SW 1271 (cell line): ENCODE measurements at places on chromosomes 16 and 17.
A peak's percentile ranks its signal among the peaks of the same experiment; 100 is the strongest.

GRCh38 chr17:16443511-16444257, 28.3 kb downstream of the TRPV2 start:
- DNase-seq: no peak

GRCh38 chr16:84909476-84910085, 89.8 kb downstream of the CRISPLD2 start:
- DNase-seq: no peak

DNA sequence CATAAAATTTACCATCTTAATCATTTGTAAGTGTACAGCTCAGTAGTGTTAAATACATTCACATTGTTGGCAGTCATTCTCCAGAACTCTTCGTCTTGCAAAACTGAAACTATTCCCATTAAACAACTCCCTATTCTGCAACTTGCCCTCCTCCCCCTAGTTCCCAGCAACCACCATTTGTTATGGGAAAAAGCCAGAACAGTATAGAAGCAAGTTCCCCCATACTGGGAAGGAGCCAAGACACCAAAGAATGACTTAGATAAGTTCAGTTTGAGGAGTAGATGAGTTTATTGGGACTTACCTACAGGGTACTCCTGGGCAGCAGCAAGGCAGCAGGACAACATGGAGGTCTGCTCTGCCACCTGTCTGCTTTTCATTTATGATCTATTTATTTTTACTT, 39.3 kb upstream of the TEKT1 start:
- no peak for DNase-seq

GRCh38 chr16:58462499-58462996, 37.4 kb upstream of the NDRG4 start:
- DNase-seq: no peak

- DNase-seq: no peak
Observed at GRCh38 chr17:49990921-49991320, 4.1 kb downstream of the DLX3 start.

- no peak for DNase-seq
Observed at GRCh38 chr16:11398851-11399250, 53.6 kb downstream of the RMI2 start.

GRCh38 chr17:68603027-68603426, 1.9 kb upstream of the FAM20A start:
- no peak for DNase-seq

DNA sequence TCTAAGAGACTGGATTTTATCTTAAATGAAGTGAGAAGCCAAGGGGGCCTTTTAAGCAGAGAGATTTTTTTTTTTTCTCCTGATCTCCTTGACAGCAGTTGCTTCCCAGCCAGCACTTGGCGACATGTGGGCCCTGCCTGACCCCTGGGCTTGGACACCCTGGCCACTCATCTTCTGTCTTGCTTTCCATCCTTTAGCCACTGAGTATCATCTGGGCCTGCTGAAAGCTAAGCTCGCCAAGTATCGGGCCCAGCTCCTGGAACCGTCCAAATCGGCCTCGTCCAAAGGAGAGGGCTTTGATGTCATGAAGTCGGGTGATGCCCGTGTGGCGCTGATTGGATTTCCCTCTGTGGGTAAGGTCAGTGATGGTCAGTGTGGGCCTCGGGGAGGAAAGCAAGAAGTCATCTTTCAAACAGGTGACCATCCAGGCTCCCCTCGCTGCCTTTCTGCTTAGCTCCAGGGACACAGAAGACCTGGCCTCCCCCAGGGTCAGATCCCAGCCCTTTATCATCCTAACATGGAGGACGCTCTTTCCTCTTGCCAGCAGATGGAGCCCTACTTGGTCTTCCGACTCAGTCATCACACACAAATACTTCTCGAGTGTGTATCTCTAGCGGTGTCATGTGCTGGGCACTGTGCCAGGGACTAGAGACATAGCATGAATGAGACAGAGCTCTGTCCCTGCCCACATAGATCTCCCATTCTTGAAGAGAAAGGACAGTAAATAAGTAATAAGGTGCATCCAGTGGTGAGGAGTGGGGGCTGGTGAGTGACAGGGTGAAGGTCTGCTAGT, 6.1 kb downstream of the DRG2 start:
- peak; percentile 73 for DNase-seq

DNA sequence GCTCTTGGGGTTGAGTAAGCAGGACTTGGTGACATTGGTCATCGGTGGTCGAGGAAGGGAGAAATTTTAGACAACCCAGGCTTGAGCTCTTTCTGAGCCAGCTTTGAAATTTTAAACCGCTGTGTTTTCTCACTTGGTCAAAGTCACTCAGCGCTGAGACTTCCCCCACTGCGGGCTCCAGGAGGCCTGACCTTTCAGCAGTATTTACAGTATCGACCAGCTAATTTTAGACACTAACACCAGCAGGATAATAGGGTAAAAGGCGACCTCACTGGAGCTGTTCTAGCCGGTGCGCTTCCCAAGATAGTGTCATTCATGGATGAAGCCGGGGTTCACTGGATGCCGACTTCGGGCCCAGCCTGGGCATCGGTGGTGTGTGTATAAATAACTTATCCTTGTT, 29.7 kb upstream of the WSCD1 start:
- no peak for DNase-seq

GRCh38 chr17:4938688-4939545, 929 bp downstream of the SLC25A11 start:
- no peak for DNase-seq

DNA sequence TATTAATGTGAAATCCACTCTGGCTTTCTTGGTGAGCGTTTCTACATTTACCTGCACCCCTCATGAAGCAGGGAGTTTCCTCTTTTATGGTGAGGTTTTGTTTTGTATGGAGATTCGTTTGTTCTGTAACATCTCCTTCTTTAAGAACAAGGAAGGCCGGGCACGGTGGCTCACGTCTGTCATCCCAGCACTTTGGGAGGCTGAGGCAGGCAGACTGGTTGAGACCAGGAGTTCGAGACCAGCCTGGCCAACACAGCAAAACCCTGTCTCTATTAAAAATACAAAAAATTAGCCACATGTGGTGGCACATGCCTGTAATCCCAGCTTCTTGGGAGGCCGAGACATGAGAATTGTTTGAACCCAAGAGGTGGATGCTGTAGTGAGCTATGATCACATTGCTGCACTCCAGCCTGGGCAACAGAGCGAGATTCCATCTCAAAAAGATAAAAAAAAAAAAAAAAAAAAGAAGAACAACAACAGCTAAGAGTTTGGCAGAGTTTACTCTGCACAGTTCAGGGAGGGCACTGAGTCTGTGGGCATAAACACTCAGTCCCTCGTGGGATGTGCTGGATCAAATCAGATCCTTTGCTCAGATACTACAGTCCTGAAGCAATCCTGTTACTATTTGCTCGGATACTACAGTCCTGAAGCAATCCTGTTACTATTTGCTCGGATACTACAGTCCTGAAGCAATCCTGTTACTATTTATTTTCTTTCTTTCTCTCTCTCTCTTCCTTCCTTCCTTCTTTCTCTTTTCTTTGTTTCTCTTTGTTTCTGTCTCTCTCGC, 28.9 kb downstream of the ADCY9 start:
- DNase-seq: no peak

DNA sequence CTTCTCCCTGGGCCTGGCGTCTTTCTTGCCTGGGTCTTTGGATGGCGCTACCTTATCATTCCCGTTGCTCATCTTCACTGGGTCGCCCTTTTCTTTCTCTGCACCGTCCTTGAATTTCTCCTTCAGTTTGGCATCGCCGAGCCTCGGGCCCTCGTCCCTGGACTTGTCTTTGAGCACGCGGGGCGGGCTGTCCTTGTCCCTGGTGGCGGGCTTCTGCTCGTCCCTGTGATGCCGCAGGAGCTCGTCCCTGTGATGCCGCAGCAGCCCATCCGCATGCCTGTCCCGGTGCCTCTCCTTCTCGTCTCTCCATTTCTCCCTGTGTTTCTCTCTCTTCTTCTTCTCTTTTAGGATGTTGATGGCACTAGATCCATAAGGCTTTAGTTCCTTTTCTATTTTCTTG, 64.3 kb downstream of the ZNF778 start:
- DNase-seq: no peak

GRCh38 chr17:59839651-59840328, 53.0 kb downstream of the TUBD1 start:
- DNase-seq: no peak

DNA sequence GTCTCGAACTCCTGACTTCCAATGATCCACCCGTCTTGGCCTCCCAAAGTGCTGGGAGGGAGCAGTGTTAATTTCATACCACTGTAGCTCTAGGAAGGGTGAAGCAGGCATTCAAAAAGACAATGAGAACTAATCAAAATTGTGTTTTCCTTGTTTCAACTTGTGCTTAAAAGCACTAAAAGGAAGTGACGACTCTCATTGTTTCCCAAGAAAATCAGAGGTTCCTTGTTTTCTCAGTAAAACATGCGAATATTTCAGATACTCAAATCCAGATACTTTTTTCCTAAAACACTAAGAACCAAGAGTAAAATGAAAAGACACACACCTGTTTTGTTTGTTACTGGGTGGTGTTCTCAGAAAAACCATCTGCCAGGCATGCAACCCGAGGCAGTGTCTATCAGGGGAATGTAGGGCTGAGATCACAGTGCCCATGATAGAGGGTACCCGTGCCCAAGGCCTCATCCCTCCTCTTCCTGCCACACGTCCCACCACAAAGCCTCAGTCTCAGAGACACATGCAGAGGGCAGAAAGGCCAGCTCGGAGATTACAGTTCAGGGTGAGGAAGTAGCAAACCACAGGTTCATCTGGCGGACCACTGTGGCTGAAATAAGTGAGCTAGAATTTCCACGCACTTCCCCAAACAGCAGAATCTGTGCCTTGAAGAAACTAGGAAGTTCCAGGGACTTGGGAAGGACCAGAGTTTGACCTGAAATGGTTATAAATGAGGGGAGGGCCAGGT, 33.7 kb downstream of the GINS3 start:
- no peak for DNase-seq

DNA sequence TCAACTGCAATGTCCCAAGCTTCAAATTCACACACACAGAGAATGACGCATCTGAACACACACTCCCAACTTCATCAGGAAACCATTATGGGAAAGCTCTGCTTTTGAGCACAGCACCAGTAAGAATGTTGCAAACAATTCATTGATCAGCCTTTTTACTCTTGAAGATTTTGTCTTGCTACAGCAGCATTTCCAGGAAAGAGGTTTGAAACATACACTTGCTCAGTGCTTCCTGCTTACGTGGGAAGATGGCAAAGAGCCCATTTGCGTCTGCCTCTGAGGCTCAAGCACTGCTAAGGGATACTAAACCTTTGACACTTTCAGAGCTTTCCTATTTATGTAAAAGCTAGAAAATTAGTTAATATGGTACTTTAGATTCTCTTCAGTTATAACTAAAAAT, 77.2 kb upstream of the MON1B start:
- DNase-seq: no peak

GRCh38 chr17:1019451-1019850, 22.5 kb downstream of the TIMM22 start:
- no peak for DNase-seq

DNA sequence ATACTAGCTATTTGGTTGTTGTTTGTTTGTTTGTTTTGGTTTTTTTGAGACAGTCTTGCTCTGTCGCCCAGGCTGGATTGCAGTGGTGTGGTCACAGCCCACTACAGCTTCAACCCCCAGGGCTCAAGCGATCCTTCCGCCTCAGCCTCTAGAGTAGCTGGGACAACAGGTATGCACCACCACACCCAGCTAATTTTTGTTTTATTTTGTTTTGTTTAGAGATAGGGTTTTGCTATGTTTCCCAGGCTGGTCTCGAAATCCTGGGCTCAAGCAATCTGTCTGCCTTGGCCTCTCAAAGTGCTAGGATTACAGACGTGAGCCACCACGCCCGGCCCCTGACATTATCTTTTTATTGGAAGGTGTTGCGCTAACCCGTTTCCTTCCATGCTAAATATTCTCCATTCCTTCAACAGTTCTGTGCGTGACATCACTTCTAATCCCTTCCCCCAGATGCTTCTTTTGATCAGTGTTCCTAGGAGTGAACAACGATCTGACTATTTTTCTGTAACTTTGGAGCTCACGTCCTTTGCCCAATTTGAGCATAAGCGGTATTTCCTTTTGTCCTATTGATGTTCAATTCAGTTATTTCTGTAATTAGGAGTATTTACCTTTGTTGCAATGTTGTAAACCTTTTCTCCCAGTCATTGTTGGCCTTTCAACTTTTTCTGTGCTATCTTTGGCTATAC, 30.2 kb upstream of the EMP2 start:
- DNase-seq: no peak

- DNase-seq: no peak
Observed at GRCh38 chr17:75267153-75267410, 3.9 kb downstream of the MIF4GD start.

- peak; percentile 27 for DNase-seq
Observed at GRCh38 chr16:24670623-24671454, 58.6 kb upstream of the TNRC6A start.

DNA sequence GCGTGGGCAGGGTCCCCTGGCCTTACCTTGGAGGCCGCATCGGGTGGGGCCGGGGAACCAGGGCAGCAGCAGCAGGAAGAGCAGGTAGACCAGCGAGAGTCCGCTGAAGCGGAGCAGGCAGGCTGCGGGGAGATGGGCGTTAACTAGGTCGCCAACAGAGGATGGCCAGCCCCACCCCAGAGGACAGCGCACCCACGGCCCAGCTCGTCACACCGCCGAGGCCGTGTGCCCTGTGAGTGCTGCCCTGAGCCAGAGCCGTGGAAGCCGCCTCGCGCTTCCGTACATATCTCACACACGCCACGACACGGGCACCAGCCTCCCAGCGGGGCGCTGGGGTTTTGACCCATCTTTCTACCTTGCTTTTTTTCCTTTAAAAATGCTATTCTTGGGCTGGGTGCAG, 35.7 kb downstream of the PIEZO1 start:
- DNase-seq: no peak

DNA sequence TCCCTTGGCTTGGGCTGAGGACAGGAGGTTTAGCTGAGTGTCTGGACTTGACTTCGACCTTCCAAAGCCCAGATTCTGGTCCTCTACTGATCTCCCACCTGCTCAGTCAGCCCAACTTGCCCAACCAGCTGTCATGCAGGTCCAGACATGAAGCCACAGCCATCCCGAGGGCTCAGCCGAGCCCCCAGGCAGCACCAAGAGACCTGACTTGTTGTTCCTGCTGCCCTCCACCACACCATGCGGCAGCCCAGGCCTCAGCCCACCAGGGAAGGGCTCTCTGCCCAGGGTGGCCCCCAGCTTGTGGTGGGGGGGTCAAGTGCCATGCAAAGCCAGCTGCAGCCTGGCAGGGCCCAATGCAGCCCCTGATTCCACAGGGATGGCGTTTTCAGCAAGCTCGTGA, 17.2 kb upstream of the CACNG4 start:
- DNase-seq: no peak

- DNase-seq: no peak
Observed at GRCh38 chr17:44473367-44473766, 29.8 kb downstream of the GPATCH8 start.

DNA sequence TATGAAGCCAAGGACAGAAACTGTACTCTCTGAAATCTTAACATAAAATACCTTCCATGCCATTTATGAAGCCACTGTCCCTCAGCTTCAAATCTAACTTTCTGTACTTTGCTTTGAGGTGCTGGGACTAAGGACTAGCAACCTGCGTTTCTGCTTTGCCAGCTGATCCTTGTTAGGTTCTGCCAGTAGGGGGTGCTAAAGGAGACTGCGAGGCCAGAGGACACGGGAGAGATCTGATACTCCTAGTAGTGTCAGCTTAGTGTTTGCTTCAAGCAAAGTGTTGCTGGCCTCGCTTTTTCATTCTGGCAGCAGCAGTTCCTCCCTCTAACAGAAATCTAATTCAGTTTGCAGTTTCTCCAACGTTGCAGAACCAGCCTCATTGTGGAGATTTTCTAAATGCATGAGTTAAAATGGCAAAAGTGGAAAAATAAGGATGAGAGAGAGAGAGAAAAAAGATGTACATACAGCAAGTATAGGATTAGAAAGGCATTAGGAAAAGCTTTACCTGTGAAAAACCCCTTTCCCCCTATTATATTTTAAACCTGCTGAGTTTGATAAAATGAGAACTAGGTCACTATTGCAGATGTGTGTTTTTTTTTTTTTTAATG, 297.5 kb downstream of the CA10 start:
- peak; percentile 25 for DNase-seq
